AG20443 (cell line): ENCODE measurements at places on chromosomes 5 and 9.

DNA sequence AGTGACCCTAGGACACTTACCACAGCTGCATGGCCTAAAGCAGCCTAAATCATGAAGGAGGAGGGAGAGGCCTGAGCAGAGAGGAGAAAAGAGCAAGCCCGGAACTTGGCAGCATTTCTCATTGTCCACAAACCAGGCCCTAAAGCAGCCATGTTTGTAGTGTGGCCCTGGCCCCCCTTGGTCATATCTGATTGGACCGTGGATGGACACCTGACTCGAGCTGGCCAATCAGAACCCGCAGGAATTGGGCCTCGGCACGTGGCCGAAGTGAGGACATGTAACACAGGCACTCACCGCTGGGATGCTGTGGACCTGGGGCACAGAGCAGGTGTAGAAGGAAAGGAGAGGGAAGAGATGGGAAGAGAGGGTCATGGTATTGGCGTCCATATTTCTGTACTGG lies 56.9 kb downstream of the ASS1 start:
- no peak for DNase-seq

- DNase-seq, result no peak
Observed at GRCh38 chr5:4802044-4802443, 338.1 kb upstream of the ADAMTS16 start.

DNA sequence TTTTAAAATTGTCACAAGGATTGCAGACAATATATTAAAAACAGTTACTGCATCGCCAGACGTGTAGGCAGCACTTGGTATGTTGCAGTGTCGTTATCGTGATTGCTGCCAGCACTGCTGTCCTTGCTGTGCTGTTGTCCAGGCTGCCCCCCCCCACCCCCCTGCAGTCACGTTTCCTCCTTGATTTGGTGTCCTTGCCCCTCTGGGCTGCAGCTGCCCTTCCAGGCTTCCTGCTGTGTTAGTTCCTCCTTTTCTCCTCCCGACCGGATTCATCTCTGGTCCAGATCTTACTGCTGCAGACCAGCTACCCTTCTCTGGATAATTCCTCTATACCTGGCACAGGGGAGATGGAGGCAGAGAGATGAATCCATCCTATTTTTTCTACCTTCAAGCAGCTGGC lies 298.9 kb downstream of the TRIM32 start:
- no peak for DNase-seq

GRCh38 chr5:151451626-151452520 lies 4.5 kb downstream of the SLC36A1 start:
- peak; percentile 40 for DNase-seq

- DNase-seq, result no peak
Observed at GRCh38 chr9:86369810-86370209, 15.6 kb upstream of the TUT7 start.

DNA sequence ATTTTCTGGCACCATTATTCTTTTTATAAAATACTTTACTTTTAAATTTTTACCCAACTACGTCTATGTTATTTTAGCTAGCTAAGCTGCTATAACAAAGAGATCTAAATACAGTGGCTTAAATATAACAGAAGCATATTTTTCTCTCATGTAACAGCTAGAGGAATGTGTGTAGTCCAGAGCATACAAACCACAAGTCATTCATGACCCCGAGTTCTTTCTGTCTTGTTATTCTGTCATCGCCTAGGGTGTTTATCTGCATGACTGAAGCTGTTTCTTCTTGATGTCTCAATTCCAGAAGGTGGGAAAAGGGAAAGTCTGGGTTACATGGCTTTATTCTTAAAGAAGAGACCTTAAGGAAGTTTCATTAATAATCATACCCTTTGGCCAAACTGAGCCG lies 136.9 kb upstream of the RFX3 start:
- no peak for DNase-seq

DNA sequence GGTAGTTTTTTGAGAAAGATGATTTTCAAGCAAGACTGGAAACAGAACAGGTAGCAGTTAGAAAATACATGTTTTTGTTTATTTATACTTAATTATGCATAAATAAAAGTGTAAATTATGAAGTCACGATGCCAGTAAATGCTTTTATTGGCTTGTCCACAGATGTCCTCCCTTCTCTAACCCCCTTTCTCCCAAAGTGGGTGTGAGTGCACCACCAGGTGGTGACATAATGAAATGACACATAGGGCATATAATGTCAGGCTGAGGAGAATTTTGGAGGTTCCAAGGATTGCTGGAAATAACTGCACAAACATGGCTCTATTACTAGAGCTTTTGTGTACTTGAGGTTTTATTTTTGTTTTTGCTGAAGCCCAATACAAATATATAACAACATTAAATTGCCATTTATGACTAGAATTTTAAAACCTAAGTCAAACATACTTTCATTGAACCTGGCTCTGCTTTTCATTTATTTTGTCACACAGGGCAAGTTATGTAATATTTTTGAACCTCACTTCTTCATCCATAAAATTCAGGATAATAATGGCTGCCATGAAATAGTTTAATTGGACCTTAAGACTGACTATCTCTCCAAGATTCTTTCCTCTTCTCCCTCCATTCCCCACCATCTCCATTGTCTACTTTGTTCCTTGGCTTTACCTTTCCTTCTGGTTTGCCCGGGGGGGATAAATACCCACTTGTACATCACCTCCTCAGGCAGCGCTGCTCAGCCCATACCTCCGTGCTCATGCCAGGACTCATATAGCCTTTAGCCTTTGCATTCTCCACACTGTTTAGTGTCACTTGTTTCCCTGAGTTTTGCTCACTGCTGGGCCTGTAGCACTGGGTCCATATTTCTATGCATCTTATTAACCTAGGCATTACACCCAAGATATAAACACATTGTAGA lies 168.8 kb downstream of the PDE4D start:
- DNase-seq, result peak; percentile 58

GRCh38 chr9:90198956-90199355 lies 443.7 kb downstream of the DIRAS2 start:
- DNase-seq, result no peak

DNA sequence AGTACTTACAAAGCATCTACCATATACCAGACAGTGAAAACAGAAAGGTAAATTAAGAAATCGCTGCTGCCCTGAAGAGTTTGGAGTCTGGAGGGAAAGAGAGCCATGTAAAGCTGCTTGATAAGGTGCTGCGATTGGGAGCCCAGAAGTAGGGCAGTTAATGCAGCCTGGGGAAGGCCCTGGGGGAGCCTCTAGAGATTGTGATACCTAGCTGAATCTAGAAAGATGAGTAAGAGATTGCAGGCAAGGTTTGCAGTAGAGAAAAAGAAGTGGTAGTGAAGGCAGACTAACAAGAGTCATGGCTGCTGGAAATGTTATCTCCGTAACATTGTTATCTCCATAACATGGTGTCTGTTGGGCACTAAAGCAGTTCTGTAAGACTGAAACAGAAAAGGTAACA lies 24.0 kb upstream of the GLIPR2 start:
- DNase-seq, result no peak

DNA sequence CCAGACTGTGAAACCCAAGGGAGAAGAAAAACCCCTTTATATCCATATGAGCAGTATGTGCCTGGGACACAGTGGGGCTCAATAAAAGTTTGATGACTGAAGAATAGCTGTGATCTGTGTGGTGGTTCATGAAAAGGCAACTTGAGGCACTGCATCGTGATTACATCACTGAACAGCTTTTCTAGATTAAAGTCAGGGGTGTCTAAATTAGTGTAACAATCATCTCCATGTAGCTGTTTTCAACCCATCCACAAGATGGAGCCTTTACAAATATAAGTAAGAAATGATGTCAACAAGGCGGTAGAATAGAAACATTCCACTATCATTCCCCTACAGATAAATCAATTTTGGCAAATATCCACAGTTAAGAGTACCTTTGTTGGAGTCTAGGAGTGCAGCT lies 55.5 kb downstream of the PRRC1 start:
- no peak for DNase-seq

DNA sequence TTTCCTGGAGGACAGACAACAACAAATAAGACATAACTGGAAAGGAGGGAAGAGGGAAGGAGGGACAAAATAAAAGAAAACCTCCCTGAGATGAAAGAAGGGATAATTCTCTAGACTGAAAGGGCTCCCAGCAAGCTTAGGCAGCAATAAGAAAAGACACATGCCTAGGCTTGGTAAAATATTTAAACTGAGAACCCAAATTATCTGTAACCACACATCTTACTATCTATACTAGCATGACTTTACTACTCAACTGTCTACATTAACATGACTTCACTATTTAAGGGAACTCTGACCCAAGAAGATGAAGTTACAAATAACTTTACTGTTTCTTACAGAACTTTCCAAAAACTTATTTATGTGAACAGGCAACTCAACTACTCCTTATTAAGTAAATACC lies 95.9 kb downstream of the EPB41L4A start:
- DNase-seq, result no peak

DNA sequence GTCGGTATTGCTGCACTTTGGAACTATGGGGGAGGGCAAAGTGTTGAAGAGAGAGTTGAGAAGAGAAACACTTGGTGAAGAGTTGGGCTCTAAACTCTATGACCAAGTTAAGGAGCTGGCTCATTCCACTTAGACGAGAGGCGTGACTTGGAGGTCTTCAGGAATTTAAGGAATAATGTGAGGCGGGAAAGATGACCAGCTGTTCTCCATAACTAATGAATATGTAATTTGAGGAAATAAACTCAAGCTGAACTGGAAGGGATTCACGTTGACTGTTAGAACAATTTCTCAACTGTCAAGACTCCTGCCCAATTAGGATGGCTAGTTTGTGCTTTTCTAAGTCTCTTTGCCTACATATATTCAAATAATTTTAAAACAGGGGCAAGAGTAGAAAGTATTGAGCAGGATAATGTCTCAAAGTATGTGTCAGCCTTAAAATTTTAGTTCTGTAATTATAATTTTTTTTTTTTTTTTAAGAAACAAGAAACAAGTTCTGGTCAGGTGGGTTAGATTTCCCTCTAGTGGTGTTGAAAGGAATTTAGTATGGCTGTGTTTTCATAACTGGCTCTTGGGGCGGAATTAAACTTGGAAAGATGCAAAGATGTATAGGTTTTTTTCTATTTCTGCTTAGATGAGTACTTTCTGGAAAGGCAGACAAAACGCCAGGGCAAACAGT lies 33.4 kb downstream of the TMEM252 start:
- peak; percentile 32 for DNase-seq

- DNase-seq, result no peak
Observed at GRCh38 chr9:110898358-110898757, 139.9 kb downstream of the LPAR1 start.

DNA sequence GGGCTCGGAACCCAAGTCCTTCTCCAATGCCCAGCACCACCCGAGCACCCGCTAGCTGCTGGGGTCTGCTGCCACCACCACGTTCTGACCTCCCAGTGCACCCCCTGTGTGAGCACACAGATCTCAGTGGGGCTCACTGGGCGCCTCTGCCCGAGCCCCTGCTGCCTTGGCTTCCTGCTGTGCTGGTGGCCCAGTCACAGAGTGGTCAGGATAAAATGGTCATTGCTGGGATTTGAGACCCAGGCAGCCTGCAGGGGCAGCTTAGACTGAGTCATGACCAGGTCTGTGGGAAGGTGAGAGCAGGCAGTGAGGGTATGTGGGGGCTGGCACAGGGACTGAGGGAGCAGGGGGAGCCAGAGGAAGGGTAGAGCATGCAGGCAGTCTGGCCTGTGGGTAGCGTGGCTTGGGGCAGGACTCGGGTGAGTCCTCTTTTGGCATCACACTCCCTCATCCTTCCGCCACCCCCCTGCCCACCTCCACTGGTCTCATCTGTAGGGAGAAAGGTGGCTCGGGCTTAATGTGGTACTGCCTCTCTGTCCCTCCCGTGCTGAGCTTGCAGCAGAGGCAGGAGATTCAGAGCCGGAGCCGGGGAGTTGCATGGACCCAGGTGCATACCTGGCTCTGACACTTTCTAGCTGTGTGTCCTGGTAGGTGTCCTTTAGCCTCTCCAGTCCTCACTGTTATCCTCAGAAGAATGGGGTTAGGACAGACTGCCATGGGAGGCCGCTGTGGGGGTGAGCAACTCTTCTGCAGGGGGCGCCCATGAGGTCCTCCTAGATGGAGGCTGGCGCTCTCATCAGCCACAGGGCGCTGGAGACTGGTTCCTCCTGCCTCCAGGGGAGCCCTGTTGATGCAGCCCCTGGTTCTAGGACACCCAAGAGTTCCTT lies 32.1 kb downstream of the USP20 start:
- no peak for DNase-seq
